ENCODE measurements at places on chromosomes 2 and 18.
A peak's percentile ranks its signal among the peaks of the same experiment; 100 is the strongest.

DNA sequence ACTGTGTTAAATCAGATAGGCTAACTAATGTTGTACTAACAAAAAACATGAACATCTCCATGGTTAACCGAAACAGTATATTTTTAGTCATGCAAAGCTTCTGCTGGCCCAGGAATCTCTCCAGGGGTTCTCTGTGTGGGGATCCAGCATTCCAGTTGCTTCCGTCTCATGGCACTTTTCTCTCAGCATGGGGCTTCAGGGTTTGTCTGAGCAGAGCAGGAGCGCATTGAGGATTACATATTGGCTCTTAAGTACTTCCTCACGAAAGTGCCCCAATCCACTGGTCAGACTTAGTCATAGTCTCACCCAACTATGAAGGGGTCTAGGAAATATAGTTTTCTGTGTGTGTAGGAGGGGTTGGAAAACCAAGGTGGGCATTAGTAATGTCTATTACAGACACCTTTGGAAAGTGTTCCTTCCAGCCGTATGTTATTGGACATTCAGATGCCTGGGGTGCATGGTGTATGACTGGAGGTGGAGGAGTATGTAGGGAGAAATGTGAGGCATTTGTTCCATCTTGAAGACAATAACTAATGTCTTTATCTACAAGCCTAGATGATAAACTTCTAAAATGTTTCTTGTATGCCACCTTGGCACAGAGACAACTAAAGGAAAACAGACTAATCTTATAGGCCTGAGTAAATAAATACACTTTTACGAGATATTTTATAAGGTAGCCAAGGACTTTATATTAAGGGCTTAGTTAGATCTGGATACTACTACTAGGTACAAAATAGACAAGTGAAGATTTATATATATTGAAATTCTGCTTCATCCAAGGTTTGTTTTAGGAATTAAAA lies 123.8 kb upstream of the ZEB2 start:
- DNase-seq: no peak

GRCh38 chr18:25102662-25103061 lies 249.3 kb downstream of the ZNF521 start:
- no peak for DNase-seq

- peak; percentile 67 for DNase-seq
These were observed 10.5 kb upstream of the FAM124B start for GRCh38 chr2:224412141-224413015.

DNA sequence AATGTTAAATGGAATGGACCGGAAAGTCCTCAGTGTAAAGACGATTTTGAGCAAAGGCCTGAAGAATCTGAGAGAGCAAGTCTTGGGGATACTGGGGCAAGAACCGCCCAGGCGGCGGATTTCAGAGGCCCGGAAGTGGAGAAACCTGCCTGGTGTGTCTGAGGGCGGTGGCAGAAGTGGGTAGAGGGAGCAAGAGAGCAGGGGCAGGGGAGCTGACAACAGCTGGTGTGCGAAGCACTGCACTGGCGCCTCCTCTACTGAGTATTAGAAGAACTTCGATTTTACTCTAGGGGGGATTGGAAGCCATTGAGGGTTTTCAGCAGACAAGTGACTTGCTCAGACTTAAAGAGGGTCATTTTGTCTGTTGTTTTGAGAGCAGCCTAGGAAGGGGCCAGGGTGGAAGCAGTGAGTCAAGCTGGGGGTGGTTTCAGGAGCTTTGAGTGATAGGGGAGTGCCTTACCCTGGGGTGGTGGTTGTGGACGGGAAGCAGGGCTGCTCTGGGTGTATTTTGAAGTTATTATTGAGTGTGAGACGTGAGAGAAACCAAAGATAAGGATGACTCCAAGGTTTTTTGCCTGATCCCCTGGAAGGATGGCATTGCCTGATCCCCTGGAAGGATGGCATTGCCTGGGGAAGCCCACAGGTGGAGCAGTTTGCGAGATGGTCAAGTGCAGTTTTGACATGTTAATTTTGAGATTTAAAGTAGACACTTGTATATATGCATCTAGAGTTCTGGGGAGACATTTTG lies 52.5 kb downstream of the ZNF236 start:
- DNase-seq: no peak

- DNase-seq: no peak
These were observed 37.8 kb downstream of the GATA6 start for GRCh38 chr18:22207021-22207758.

DNA sequence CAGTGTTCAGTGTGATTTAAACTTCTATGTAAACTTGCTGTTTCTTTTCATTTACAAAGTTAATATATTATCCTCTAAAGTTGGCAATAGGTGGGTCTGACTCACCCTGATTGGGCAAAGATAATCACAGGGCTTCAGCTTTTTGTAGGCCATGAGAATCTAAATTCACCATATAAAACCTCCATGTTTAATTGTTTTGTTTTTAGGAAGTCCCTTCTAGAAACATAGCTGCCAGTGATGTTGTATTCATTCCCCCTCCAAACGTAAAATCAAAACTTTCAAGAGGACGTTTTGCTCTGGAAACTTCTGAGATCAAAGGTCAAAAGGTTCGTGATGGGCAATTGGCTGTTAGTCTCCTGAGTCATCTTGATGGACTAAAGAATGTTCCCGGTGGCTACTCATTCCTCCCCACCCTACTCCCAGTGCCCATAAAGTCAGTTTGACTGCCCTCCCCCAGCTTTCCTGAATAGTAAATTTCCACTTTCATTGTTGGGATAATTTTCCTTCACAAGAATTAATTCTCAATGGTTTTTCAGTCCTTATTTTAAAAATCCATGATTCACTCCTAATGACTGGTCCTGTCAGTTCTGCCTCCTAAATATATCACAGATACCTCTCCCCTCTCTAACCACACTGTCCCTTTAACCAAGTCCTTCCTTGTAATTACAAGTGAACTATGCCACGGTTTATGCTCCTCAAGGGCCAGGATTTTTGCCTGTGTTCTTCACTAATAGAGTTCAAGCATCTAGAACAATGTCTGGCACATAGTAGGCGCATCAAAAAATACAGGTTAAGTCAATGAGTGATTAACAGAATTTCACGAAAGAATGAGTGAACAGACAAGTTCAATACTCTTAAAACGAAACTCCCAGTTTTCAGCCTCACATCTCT lies 164.4 kb upstream of the VRK2 start:
- no peak for DNase-seq

DNA sequence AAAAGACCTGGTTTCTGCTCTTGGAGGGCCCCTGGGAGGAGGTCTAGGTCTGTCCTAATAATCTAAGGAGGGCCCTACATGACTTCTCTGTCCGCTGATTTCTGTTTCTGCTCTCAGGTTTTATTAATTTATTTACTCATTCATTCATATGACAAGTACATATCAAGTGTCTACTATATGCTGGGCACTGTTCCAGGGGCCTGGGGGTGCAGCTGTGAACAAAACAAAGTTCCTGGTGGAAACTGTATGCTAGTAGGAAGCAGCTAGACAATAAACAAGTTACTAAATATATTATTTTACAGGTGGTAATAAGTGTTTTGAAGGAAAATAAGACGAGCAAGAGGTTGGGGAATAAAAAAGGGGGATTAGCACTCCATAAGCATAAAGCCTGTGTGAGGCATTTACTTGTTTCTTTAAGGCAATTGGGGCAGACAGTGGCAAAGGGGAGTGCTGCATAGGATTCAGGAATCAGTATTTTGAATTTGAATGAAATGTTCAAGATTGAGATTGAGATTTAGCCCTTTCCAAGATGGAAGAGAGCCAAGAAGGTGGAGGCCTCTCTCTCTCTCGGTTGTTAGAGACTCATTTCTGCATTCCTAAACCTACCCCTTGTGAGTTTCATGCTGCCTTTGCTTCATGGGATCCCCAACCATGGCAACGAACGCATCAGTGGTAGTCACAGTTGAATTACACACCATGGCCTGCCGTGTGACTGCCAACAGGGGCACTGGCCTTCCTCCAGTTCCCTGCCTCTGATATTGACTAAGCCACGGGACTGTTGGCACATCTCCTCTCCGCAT lies 28.3 kb downstream of the DRC1 start:
- peak; percentile 84 for DNase-seq

DNA sequence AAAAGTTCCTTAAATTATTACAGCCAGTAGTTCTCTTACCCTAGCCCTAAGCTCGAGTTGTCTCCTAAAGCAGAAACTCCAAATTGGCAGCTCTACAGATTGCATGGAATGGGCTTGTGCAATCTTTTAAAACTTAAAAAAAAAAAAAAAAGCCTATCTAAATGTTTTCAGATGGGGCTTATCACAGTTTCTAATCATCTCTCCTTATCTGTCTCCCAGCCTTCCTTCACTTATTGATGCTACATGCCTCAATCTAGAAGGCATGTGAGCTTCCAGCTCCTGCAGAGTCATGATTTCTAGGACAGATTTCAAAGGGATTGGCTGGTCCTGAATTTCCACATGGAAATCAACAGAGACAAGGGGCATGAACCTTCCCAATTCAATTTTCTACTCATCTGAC lies 33.1 kb upstream of the PELI1 start:
- no peak for DNase-seq

DNA sequence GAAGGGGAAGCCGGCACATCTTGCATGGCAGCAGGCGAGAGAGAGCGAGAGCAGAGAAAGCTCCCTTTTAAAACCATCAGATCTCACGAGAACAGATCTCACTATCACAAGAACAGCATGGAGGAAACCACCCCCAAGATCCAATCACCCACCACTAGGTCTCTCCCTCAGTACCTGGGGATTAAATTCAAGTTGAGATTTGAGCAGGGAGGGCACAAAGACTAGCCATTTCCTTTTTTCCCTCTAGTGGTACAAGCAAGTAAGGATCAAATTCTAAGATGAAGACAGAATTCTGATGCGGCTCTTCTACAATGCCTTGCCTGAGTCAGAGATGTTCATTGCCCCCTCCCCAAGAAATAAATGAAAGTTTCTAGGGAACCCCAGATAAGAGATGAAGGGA lies 45.6 kb upstream of the ANKRD44 start:
- no peak for DNase-seq

DNA sequence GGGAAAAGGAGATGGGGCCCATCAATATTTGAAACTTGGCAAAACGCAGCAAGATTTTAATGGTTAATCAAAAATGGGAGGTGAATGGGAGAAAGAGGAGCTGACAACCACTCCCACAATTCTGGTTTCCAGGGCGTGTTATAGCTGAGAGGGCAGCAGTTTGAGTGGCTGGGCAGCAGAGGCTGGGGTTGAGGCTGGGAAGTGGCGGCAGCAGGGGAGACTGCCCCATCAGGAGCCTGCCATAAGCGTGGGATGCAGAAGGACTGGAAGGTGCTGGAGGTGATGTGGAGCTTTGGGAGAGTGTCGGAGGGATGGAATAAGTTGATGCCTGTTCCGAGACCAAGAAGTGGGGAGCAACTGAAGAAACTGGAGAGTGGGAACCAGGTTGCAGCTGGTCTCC lies 48.9 kb upstream of the SH3RF3 start:
- DNase-seq: no peak

DNA sequence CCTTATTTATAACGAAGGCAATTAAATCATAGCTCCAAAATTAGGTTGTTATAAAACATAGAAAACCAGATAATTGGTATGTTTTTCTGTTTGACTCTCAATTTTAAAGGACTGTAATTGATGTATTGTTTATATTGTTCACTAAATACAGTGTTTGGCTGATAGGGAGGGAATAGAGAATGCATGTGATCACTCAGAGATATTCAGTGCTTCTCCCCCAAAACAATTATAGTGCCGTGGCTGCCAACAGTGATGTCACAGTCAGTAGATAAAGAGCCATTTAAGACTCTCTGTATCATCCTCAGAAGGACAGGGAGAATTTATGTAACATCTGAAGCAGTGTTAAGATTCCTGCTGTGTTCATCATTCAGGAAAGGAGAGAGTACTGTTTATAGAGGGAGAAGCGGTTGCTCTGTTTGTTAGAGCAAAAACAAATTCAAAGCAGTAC lies 69.6 kb downstream of the PHLPP1 start:
- peak; percentile 30 for DNase-seq

- no peak for DNase-seq
These were observed 297.3 kb downstream of the GRB14 start for GRCh38 chr2:164323978-164324377.

- no peak for DNase-seq
These were observed 83.1 kb downstream of the MBD5 start for GRCh38 chr2:148103946-148104345.

DNA sequence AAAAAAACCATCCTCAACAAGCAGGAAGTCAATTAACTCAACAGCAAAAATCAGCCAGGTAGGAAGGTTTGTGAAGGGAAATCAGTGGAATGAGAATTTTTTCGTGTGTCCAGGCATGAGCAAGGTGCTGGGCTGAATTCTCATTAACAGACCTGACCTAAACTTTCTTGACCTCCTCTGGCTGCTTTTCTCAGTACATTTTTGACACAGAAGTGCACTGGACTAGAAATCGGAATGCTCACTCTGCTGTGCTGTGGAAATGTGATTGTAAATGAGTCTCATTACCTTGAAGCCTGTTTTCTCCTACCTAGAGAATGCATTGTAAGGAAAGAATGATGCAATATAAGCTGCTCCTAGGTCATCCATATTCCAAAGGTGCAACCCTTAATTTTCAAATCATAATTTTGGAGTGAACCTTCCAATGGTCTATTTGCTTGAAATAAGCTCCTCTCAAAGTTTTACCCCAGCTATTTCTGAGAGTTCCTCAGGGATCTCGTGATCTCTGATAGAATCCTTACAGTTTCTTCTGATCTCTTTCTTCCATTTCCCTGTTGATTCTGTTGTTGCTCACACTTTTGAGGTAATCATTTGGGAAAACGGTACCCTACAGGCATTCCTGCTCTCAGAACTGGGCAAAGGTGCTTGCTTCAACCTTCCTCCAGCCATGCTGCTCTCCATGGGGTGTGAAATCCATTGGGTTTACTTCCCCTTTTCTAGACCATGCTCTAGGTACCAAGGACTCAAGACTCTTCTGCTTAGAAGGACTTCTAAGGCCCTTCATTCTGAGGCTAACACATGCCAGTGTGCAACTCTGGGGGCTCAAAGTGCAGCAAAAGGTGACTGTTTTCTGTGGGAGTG lies 104.9 kb upstream of the ITPRID2 start:
- no peak for DNase-seq

DNA sequence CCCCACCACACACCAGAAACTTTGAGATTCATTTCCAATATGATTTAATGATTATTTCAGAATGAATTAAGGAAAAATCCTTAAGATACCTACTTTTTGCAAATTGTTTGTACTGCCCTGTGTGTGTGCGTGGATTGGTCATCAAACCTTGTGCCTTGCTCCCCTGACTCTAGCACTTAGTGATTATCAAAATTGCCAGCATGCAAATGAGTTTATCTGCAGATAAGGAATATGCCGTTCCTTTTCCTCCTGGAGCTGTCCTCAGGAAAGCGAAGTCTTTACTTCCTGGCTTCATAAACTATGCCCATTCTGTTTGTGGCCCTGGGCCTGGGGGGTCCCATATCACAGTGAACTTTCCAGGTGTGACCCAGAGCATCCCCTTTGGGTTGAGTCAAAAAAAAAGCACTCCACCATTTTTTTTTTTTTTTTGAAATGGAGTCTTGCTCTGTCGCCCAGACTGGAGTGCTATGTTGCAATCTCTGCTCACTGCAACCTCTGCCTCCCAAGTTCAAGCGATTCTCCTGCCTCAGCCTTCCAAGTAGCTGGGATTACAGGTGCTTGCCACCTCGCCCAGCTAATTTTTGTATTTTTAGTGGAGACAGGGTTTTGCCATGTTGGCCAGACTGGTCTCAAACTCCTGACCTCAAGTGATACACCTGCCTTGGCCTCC lies 11.4 kb downstream of the CHMP1B start:
- DNase-seq: no peak

GRCh38 chr2:157840568-157841156 lies 35.5 kb downstream of the ACVR1 start:
- DNase-seq: no peak

- DNase-seq: no peak
These were observed 250.3 kb downstream of the ERBB4 start for GRCh38 chr2:212288308-212288707.

Data from NCI-H1105 (cell line).